ENCODE measurements at places on chromosomes 4 and X.

DNA sequence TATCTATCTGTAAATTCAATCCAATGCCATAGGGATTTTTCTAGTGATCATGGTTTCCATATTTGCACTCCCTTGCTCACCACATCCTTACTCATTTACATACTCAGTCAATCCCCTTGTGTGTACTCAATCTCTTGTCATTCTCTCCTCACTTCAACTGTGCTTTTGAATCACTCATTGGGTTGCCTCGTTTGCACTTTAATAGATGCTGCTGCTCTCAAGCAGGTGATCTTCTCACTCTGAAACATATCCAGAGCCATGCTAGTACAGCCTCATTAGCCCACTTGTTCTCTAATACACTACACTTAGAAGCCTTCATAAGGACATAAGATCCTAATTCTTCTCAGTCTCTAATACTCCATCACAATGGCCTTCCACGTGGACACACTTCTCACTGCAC lies 507.9 kb downstream of the TECRL start:
- no peak for DNase-seq

DNA sequence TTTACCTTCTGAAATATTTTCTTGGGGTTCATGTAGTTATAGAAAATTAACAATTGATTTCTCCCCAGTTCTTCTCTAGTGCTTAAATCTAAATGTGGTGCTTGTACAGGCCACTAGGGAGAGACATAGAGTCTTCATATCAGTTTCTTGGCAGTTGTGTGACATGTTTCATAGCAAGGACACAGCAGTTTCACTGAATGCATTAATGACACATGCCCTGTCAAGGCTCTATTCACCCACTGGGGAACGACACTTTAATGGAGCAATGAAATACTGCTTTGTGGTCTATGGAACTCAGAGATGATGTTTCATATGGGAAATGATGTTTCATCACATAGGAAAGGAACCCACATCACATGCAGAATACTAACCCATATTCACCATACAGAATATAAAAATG lies 2.8 kb downstream of the VEGFC start:
- no peak for DNase-seq

DNA sequence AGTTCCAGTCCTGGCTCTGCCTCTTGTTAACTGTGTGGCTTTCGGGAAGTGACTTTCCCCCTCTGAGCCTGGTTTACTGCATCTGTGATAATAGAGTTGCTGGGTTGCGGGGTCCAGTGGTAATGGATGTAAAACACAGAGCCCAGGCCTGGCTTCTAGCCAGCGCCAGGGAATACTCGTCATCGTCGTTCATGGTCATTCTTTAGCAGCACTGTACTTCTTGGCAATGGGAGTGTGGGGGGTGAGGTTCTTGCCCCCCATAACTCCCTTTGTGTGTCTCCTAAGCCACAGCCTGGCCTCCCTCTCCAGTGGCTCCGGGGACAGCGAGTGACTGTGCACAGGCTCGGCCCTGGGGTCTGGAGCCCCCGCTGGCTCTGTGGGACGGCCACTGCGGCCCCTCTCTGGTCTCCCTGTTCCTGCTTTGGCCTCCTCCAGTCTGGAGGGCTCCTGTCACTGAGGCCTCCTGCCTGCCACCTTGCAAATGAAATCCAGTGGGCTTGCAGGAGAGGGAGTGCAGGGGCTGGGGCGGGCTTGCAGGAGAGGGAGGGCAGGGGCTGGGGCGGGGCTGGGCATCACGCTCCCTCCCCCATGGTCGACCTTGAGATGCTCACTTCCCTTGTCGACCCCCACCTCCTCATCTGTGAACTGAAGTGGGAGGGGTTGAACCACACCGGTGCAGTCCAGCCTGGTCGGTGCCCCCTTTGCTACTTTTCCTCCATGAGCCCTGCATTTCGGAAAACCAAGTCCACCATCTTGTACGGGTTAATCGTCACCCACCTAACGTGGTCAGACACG lies 13.2 kb downstream of the PSAPL1 start:
- DNase-seq = no peak

DNA sequence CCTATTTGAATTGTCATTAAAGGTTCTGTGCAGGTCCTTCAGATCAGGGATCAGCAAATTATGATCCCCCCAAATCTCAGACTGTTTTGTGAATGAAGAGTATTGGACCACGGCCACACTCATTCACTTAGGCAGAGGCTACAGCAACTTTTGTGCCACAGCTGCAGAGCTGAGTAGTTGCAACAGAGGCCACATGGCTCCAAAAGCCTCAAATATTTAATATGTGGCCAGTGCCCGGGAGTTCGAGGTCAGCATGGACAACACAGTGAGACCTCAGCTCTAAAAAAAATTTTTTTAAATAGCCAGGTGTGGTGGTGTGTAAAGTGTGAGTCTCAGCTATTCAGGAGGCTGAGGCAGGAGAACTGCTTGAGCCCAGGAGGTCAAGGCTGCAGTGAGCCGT lies 100.7 kb downstream of the NSUN7 start:
- no peak for DNase-seq

- DNase-seq = no peak
Observed at GRCh38 chr4:6900956-6901355, 8.7 kb upstream of the TBC1D14 start.

DNA sequence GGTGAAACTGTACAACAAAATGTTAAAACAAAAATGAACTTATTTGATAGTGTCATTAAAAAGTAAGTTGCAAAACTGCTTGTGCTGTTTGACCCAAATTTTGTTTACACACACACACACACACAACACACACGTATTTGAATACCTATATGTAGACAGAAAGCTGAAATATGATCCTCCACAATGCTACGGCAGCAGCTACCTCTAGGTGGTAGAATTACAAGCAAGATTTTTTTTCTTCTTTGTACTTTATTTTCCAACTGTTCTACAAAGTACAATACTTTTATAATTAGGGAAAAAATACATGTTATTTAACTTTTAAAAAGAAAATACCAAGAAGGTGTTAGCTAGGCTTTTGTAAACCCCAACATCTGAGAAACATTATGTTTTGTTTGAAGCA lies 1.2 kb downstream of the CYTL1 start:
- no peak for DNase-seq

DNA sequence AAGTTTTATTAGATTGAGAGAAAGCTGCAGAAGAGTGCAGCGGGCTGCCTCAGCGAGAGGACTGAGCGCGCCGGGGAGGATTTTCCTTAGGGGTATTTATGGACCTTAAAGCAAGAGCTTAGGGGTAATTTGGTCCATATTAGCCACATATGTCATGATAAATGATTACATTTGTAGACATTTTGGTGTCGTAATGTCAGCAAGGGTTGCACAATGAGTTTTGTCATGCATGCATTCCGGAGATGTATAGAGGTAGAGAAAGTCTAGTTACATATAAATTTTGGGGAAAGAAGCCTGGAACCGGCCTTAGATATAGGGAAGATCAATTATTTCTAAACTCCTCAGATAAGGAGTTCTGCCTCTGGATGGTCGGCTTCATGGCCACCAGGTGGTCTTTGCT lies 10.0 kb downstream of the MGST2 start:
- DNase-seq = no peak
